Stimulated activated CD4-positive, alpha-beta T cell treated with anti-CD3 and anti-CD28 coated beads, Interleukin-15, amount 100 ng/mL, for 48 hours (primary cell): ENCODE measurements at places on chromosomes 3 and 15.

DNA sequence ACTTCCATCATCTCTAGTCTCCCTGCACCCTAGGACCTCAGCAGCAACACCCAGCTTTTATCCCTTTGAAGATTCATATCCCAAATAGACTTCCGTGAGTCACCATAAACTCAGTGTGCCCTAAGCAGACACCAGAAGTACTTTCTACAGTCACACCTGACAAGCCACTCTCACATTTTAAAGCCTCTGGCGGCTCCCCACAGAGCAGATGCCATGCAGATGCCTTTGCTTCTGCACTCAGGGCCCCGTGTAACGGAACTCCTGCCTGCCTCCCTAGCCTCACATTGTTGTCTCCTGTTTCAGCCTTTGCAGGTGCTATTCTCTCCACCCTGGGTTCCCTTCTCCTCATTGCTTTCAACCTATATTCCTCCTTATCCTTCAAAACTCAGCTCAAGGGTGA lies 155.5 kb upstream of the SLC24A5 start:
- no peak for DNase-seq

DNA sequence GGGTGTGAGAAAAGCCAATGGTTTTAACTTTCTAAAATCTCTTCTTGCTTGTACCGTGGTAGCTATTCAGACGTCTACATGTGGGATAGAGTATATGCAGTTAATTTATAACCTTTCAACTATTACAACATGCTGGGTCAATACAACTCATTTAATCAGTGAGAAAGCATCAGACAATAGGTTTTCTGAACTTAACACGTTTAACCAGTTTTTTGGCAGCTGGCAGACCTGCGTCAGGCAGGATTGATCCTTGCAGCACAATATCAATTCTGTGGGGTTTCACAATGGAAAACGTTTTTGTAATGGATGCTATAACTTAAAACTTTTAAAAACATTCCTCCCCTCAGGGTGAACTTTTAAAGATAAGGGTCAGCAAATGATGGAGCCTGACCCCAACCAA lies 6.5 kb downstream of the GNB5 start:
- DNase-seq, result no peak

- DNase-seq, result no peak
Observed at GRCh38 chr3:38556640-38557358, 60.7 kb downstream of the EXOG start.

DNA sequence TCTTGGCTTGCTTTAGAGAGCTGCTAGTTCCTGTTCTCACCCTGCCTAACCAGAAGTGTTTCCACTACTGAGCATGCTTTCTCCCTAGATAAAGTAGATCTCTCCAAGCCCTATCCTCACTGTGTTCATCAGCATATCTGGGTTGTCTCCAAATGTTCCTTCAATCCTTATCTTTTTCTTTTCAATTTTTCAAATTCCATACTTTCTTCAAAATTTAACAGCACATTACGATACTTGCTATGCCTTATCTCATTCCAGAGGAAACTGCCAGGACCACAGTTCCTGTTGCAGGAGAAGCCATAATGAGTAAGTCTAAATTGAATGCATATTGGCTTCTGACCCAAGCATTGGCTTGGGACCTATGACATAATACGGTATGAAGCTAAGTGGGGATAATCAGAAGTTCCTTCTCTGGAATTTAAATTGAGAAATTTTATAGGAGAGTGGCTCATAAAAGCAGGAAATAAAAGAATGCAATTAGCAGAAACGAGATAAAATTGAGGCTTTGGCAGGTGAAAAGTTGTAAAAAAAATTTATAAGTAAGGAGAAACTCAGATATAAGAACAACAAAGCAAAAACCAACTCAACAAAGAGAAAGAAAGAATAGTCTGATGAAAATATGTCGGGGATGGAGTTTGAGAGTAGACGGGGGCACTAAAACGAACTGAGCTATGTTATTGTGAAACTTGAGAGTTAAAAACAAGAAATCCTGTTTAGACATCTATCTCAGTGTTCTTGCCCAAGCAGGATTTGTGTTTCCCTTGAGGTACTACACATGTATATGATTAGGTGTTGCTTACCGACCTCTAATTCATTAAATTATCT lies 631.7 kb upstream of the CCDC54 start:
- DNase-seq, result no peak

- no peak for DNase-seq
Observed at GRCh38 chr3:141391991-141392316, 23.6 kb downstream of the ZBTB38 start.

DNA sequence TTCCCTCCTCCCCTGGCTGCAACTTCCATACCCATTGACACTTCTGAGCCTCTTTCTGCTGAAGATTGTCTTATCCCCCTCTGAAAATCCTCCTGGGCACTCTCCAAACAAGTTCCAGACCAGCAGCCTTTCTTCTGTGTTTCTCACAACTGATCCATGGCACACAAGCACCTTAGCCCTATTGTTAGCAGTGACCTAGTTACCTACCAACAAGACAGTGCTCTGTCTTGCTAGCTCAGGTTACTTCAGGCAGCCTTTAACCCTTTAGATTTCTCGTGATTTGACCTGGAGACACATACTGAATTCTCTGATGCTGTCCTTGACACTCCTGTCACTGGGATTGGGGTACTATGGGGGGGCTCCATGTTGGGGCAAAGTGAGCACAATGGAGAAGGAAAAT lies 82.1 kb downstream of the GTF2E1 start:
- no peak for DNase-seq

GRCh38 chr3:132872711-132873110 lies 150.5 kb upstream of the NPHP3 start:
- DNase-seq, result no peak

DNA sequence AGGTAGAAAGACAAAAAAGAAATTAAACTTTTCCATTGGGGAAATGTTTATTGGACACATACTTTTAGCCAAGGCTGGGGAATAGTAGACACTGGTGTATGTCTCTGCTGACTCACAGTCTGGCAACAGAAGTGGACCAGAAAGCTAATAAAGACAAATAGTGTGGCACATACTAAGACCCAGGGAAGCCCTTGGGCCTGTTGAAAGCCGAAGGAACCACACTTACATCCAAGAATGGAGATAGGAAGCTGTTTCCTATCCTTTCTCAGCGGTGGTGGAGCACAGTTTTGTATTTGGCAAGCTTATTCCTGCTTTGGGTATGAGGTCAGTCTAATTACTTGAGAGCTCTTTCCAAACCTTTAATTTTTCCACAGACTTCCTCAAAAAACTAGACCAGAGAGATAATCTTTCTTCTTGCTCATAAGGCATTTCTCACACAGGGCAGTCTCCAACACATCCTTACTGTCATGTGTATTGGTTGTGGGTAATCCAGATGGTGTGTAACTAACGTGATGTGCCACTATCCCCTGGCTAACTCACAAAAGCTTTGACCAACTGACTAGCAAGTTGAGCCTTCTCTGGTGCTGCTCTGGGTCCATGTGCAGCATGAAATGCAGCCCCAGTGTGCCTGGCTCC lies 279.1 kb upstream of the IGF1R start:
- DNase-seq, result no peak

GRCh38 chr15:84151205-84151931 lies 84.2 kb upstream of the GOLGA6L4 start:
- DNase-seq, result no peak

- DNase-seq, result no peak
Observed at GRCh38 chr3:17645074-17645698, 97.2 kb downstream of the TBC1D5 start.

DNA sequence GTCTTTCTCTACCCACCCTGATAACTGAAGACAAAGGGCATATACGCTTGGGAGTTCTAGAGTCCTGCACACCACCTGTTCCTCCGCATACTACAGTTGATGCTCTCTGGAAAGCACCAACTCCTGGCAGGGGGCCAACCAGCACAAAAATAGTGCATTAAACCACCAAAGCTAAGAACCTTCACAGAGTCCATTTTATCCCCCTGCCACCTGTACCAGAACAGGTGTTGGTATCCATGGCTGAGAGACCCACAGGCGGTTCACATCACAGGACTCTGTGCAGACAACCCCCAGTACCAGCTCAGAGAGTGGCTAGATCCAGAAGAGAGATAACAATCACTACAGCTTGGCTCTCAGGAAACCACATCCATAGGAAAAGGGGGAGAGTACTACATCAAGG lies 114.4 kb upstream of the POU1F1 start:
- no peak for DNase-seq

DNA sequence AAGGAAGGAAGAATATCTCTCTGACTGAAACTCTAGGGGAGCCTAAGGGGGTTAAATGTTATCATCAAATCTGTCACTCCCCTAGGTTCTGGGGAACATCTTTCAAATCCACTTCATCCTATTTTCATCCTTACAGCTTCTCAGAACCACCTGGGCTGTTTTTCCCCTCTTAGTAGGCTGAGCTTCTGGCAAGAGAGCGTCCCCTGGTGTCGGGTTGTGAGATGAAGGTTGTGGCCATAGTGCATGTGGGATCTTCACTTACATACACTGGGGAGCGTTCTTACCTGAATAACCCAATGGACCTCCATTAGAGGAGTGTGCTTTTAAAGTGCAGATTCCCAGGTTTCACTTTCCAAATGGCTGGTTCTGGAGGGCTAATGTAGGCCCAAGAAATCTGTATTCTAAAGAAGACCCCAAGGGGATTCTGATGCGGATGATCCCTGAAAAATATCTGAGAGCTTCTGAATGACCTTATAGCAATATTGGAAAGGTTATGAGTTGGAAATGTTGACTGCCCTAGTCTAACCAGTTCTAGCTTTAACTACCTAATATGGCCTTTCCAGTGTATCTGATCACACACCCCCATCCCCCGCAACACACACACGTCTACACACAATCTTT lies 663.7 kb downstream of the AGBL1 start:
- peak; percentile 61 for DNase-seq

GRCh38 chr3:10547841-10548783 lies 42.7 kb upstream of the ATP2B2 start:
- DNase-seq, result no peak

DNA sequence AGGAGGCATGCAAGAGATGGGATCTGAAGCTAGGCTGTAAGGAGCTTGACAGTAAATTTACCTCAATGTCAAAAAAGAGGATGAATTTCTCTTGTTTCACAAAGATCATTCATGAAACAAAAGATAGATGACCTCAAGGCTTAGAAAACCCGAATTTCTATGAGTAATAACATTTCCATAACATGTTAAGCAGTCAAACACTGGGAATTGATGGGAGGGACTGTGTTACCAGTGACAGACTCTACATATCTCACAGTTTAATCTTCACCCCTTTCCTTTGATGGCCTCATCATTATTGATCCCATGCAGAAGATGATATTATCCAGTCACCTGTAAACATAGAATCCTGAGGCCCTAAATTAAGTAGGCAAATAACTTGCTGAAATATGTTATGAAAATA lies 53.5 kb upstream of the VGLL3 start:
- DNase-seq, result no peak

- no peak for DNase-seq
Observed at GRCh38 chr3:124360155-124360554, 368.2 kb upstream of the ROPN1 start.

DNA sequence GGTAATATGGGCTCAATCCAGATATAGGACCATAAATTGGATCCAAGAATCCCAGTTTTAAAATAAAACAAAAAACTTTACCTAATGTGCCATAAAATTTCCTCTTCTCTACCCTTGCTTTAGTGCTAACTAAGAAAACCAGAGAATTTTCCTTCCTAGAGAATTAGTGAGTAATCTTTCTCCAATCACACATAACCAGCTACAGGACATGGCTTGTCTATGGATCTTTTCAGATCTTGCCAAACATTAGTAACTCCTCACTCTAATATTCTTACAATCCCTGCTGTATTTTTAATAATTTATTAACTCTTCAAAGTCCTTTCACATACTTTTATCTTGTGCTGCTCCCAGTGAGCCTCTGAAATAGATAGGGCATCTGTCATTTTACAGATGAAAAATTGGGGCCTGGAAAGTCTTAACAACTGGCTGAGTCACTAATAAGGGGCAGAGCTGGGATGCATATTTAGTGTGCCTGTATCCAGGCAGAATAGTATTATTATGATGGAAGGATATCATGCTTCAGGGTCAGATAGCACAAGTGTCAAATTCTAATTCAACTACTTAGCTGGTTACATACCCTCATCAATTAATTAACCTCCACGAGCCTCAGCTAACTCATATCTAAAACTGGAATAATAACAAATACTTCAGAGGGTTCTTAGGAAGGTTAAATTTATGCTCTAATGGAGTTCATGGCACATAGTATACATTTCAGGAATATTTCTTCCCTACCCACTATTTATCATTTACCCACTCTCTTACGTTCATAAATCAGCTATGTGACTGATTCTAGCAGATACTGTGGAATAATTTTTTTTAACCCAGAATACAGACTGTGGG lies 5.6 kb downstream of the ZBED2 start:
- no peak for DNase-seq

GRCh38 chr3:114446600-114446999 lies 152.8 kb downstream of the TIGIT start:
- no peak for DNase-seq

DNA sequence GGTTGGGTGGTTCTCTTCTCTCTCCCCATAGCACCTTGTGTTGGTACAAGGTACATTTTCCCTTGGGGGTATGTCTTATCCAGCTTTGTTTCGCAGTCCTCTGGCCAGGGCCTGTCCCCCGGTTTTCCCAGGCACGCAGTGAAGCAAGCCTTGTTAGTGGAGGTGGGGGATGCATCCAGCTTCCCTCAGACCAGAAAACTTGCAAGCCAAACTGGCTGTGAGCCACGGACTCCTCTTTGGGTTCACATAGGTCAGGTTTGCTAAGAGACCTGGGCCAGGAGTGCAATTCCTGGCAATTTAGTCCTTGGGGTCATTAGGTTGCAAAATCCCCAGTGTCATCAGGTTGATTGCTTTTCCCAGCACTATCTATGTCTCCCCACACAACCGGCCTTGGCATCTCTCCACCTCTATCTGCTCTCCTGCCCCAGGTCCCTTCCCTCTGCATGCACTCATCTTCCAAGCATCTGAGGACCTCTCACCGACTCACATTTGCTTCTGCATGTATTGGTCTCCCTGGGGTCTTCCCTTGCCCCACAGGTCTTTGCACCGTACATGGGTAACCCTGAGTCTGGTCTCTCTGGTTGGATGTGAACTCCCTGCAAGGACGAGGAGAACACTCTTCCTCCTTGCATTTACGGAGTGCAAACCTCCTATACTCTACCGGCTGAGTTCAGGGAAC lies 34.2 kb downstream of the BCL2L10 start:
- DNase-seq, result no peak

- no peak for DNase-seq
Observed at GRCh38 chr15:67819636-67820035, 5.7 kb upstream of the SKOR1 start.

- DNase-seq, result no peak
Observed at GRCh38 chr3:148147903-148148302, 549.8 kb upstream of the AGTR1 start.

GRCh38 chr3:113277941-113278598 lies 66.7 kb downstream of the BOC start:
- DNase-seq, result no peak

DNA sequence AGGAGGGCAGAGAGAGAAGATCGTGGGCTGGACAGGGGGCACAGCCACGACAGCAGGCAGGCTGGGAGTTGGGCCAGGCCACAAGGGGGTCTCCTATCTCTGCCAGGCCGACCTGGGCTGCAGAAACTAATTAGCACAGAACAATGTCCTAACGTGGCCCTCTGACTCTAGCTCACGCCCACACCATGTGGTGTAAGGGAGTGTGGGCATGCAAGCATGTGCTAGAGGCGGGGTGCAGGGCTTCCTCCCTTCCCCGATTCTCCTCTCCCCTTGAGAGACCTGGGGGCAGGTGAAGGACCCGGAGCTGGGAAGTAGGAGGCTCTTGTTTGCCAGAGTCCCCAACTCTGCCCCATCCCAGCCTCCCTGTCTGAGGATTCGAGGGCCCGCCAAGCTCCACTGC lies 65.5 kb downstream of the LINGO1 start:
- no peak for DNase-seq

- DNase-seq, result no peak
Observed at GRCh38 chr3:167653760-167654159, at the start of gene WDR49. WDR49 (minus strand) TSS chr3:167653942; CDS start chr3:167653425, 517 bp downstream.
